NCI-H187 treated with DMSO at 0.1 percent for 48 hours (cell line): ENCODE measurements at places on chromosomes 7 and 10.

DNA sequence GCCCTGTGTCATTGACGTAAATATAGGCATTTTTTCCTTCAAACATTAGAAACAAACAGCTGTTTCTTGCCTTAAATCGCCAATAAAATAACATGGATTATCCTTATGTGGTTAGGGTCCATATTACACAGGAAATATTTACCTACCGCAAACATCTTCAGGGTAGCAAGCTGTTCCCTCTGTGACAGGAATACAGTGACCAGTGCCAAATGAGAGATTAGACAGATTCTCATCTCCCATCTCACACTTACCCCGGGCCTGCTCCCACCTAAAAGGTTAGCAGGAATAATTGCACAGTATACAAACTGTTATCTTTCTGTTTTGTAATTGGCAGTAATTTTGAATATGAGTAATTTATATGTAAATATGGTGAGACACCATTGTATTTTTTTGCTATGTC, 16.5 kb downstream of the MKI67 start:
- no peak for DNase-seq

DNA sequence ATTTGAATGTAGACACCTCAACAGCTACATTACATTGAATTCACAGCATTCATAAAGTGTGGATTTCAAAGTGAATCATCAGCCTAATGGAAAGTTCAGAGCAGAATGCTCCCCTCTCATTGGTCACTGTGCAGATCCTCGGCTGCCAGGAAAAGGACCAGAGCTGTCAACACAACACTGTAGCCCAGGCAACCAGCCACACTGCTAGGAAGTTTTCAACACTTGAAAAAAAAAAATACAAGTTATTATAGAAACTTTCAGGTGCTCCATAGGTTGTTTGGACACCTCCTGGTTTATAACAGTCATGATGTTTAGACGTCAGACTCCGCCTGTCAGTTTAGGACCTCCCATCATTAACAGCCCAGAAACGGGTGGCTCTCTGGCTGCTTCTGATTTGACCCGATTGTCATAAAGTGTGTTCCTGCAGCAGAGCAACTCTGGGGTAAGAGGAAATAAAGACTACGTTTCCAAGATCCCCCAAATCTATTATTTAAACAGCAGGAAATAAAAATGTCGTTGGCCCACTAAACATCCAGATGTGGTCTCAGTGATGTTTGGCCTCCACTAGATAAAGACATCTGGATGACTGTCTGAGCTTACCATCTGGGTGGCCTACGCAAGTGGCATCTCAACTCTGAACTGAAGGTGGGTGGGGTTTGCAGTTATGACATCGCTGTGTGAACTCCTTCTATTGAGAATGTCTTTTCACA, 117.4 kb downstream of the CABCOCO1 start:
- DNase-seq: no peak

DNA sequence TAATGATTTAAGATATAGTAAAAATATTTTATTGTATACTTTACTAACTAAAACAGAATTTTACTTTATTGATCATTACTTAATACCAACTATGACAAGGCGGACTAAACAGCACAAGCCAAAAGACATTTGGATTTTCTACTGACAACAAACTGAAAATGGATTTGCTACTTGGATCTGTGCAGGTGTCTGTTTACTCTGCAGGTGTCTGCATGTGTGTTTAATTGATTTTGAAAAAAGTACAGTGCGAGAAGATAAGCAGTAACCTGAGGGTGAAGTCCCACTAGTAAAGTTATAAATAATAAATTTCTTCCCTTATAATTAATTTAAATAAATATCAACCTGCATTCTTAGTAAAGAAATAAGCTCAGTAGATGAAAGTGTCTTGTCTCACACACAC, 696.8 kb upstream of the MBL2 start:
- DNase-seq: no peak

GRCh38 chr7:6398943-6399342, 48.8 kb downstream of the DAGLB start:
- DNase-seq: no peak

GRCh38 chr7:74337926-74338325, 48.7 kb downstream of the CLIP2 start:
- no peak for DNase-seq

DNA sequence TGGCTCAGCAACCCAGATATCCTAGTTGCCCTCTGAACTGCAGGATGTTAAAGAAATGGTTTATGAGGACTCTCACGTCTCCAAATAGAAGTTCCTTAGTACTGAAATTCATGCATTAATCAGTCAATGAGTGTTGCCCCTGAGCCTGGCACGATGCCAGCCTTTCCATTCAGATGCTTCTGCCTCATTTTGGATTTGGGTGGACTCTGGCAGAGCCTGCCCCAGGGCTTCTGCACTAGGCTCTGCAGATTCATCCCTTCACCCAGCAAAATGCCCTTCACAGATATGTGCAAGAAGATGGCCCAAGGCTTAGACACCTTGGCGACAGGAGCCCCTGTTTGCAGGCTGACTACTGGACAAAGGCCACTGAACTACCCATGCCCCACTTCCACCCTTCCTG, 747.8 kb downstream of the GRID1 start:
- no peak for DNase-seq

DNA sequence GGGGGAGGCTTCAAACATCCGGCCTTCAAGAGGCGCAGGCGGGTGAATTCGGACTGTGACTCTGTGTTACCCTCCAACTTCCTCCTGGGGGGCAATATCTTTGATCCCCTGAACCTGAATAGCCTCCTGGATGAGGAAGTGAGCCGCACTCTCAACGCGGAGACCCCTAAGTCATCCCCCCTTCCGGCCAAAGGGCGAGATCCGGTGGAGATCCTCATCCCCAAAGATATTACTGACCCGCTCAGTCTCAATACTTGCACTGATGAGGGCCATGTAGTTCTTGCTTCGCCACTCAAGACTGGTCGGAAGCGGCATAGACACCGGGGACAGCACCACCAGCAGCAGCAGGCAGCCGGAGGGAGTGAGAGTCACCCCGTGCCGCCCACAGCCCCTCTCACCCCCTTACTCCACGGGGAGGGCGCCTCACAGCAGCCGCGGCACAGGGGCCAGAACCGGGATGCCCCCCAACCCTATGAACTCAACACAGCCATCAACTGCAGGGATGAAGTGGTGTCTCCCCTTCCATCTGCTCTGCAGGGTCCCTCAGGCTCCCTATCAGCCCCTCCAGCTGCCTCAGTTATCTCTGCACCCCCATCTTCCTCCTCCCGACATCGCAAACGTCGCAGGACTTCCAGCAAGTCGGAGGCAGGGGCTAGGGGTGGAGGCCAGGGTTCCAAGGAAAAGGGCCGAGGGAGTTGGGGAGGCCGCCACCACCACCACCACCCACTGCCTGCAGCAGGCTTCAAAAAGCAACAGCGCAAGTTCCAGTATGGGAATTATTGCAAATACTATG, 1.1 kb downstream of the MEPCE start:
- no peak for DNase-seq

DNA sequence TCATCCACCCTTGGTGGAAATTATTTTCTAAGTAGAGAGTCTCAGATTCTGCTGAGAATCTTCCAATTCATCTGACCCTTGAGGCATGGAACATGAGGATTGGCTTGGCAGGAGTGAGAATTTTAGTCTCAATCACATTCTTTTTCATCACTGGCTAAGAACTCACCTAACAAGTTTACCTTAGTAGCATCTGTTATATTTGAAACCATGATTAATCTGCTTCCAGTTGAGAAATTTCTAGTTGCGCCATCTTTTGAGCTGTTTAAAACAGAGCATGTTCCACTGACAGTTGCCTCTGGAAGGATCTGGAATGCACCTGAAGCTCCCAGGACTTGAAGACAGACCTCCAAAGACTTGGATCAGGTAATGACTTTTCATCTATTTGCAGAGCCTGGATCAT, at the start of gene LIPK:
Gene LIPK, plus strand, starts transcription at position 292 of the 400 bp plus-strand sequence. CDS start 18,295 bp downstream, outside the sequence.
- no peak for DNase-seq

- DNase-seq: no peak
Measured at GRCh38 chr10:120110196-120110595, 217.7 kb downstream of the SEC23IP start.

- no peak for DNase-seq
Measured at GRCh38 chr7:82018226-82018625, 248.4 kb upstream of the HGF start.

- DNase-seq: peak; percentile 71
Measured at GRCh38 chr10:72334196-72334824, 20.4 kb downstream of the DNAJB12 start.

GRCh38 chr7:80819503-80819902, 99.3 kb downstream of the SEMA3C start:
- DNase-seq: no peak

- DNase-seq: no peak
Measured at GRCh38 chr7:9148687-9149086, 715.3 kb downstream of the NXPH1 start.

- DNase-seq: no peak
Measured at GRCh38 chr7:1411414-1411813, 47.9 kb downstream of the MICALL2 start.

GRCh38 chr7:86904949-86905834, 154.3 kb downstream of the ELAPOR2 start:
- no peak for DNase-seq

GRCh38 chr7:128398016-128398840, 11.6 kb downstream of the IMPDH1 start:
- no peak for DNase-seq

- no peak for DNase-seq
Measured at GRCh38 chr7:84506151-84506550, 311.6 kb upstream of the SEMA3A start.

DNA sequence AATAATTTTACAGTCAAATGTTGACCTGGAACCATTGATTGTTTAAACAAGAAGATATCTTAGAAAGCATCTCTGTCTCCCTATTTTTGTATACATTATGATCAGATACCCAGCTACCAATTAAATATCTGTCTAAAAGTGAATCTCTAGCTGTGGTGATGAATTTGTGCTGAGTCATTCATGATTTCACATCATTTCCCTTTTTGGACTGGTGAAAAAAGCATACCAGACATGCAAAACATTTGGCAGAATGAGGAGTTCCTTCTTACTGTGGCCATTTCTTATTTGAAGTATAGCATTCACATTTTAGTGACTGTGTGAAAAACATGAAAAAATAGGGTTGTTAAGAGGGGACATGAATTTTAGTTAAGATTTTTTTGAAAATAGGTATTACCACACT, 98.0 kb upstream of the GATA3 start:
- DNase-seq: no peak

GRCh38 chr10:29804025-29804852, 169.5 kb upstream of the SVIL start:
- no peak for DNase-seq

- DNase-seq: no peak
Measured at GRCh38 chr7:43697690-43698089, 31.6 kb downstream of the COA1 start.

- DNase-seq: no peak
Measured at GRCh38 chr7:152854386-152854785, 94.8 kb downstream of the ACTR3B start.

- no peak for DNase-seq
Measured at GRCh38 chr10:3534433-3534832, 250.6 kb downstream of the KLF6 start.

DNA sequence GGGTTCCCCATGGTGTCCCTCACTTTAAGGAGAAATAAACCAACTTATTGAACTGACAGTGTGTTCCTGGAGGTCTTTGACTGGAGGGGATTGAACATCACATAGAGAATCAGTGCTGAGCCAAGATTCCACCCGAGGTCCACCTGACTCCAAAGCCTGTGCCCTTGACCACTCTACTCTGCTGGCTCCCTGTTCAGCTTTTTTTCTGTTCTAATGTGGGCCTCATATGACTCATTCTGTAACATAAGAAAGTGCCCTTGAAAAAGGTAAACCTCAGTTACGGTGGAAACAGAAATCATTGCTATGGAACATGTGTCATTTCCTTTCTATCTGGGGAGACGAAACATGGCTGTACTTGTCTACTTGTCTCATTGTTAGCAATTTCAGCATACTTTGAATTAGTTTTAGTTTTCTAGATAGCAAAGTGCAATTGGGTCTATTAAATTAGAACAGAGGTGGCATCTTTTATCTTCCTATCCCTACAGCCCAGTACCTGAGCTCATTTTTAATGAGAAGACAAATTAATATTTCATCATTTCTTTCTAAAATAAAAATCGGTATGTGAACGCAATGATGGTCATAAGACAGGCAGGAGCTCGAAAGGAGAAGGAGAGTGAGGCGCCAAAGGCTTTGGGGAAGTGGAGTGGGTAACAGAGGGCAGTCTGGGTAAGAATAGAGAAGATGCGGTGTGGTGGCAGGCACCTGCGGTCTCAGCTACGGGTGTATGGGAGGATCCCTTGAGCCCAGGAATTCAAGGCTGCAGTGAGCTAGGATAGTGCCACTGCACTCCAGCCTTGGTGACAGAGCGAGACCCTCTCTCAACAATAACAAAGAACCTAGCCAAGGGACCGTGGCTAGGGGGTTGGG, 1.5 kb downstream of the GSDME start:
- no peak for DNase-seq

GRCh38 chr10:124283215-124283948, 135.3 kb downstream of the OAT start:
- DNase-seq: no peak

DNA sequence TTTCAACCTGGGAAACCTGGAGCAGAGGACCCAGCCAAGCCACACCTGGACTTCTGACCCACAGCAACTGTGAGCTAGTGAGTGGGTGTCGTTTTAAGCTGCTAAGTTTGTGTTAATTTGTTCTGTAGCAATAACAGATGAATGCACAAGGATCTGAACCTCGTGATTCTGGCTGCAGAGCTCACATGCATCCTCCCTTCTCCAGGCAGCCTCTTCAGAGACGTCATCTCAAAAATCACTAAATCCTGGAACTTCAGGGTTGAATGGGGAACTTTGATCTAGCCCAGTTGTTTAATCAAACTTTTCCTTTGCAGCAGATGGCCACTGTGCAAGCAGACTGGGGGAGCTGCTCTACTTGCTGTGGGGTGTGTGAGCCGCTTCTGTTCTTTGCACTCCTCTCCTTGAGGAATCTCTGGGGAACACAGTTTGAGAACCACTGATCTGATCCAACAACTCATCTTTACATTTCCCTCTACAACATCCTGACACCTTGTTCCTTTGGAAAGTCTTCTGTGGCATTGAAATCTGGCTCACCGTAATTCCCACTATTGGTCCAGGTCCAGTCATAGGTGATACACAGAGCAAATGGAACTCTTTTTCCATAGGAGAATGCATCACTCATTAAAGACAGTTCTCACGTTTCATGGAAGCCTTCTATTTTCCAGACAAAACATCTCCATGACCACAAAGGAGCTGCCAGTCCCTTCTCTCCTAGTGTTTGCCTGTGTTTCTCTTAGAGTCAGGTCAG, 90.3 kb downstream of the CHN2 start:
- DNase-seq: no peak
